ENCODE measurements at places on chromosomes 2 and 18.

- no peak for DNase-seq
These were observed 70.1 kb upstream of the STPG4 start for GRCh38 chr2:47225061-47225783.

DNA sequence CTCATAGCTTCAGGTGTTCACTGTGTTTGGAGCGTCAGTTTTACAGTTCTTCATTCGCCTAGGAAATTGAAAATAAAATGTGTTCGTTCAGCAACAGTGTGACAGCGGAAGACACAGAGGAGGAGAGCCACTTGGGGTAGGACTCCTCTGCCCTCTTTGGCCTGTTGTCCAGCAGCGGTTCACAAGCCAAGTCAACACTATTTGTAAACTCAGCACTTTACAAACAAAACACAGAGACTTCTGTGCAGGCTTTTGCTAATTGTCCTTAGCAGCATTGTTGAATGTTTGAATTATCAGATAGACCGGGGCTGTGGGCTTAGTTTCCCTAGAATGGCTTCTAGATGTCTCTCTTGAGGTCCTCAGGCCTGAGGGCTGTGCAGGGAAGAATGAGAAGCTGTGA, 73.2 kb downstream of the TNFRSF11A start:
- no peak for DNase-seq

DNA sequence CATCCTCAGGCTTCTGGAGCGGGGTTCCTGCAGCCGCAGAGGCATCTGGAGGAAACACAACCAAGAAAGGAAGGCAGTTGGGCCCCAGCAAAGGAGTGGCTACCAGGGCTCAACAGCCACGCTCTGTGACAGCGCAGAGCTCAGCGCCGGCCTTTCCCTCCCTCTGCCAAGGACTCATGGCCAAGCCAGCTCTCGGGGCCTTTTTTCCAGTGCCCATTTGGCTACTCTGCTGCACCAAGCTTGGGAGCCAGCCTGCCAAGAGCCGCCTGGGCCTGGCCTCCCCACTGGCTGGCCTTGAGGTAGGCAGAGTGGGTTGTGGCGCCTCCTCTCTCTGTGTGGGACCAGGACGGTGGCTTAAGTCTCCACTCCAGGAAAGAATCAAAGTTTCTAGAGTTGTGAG, 7.2 kb upstream of the CCDC74A start:
- peak; percentile 8 for DNase-seq

- DNase-seq: no peak
These were observed 162.3 kb upstream of the ZSWIM2 start for GRCh38 chr2:187011206-187011832.

- DNase-seq: no peak
These were observed 26.7 kb downstream of the XDH start for GRCh38 chr2:31387850-31388249.

GRCh38 chr2:174892546-174892945, 112.6 kb downstream of the CHN1 start:
- DNase-seq: no peak

DNA sequence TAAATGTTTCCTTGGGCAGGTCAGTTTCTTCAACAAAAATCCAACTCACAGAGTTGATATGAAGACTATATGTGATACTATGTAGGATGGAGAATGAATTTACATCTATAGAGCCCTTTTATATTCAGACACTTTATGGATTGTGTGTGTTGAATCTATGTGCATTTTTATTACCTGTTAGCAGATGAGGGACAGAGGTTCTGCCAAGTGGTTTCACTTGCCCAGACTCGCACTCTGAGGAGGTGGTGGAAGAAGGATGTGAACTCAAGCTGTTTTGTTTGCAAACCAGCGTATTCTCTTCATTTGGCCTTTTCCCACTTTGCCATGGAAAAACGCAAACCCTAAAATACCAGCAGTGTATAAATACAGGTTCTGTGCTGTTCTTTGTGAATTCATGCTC, 237.6 kb downstream of the TDRD15 start:
- no peak for DNase-seq

DNA sequence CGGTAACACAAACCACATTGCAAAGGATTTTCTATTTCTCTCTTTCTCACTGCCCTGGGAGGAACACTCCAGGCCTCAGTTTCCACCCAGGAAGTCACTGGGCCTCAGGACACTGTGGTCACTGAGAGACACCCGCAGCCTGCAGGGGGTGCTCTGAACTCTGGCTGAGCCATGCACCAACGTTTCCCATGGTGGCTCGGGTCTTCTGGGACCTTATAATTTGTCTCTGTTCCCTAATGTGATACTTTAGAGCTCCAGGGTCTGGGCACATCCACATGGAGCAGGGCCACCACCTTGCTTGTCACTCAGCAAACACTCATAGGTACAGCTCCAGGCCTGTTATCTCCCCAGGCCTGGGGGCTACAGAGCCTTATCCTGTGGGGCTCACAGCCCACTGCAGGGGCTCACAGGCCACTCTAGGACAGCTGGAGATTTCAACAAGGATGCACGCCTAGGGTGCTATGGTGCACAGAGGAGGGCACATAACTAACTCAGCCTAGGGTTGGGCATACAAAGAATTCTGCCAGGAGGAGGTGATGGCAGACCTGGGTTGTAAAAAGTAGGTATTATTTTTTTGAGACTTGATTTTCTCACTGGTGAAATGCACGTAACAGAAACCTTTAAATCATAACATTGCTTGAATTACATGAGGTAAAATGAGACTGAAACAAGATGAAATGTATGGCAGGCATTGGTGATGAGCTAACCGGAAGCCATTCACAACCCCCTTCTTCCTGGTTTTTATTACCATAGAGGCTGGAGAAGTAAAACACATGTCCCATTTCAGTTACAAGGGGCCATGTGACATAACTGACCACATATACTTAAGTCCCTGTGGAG, 3.0 kb upstream of the HS1BP3 start:
- no peak for DNase-seq

- no peak for DNase-seq
These were observed 17.7 kb upstream of the ACTR3 start for GRCh38 chr2:113872201-113872600.

DNA sequence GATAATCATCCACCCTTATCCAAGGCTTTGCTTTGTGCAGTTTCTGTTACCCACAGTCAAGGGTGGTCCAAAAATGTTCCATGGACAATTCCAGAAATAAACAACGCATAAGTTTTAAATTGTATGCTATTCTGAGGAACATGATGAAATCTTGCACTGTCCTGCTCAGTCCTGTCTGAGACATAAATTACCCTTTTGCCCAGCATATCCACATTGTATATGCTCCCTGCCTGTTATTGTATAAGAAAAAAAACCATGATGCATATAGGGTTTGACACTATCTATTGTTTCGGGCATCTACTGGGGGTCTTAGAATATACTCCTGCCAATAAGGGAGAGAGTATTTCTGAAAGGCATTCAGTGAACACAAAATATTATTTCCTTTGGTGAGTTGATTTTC, 24.0 kb downstream of the LRRTM1 start:
- DNase-seq: no peak

- DNase-seq: no peak
These were observed 263.2 kb downstream of the MEIS1 start for GRCh38 chr2:66698091-66698490.

DNA sequence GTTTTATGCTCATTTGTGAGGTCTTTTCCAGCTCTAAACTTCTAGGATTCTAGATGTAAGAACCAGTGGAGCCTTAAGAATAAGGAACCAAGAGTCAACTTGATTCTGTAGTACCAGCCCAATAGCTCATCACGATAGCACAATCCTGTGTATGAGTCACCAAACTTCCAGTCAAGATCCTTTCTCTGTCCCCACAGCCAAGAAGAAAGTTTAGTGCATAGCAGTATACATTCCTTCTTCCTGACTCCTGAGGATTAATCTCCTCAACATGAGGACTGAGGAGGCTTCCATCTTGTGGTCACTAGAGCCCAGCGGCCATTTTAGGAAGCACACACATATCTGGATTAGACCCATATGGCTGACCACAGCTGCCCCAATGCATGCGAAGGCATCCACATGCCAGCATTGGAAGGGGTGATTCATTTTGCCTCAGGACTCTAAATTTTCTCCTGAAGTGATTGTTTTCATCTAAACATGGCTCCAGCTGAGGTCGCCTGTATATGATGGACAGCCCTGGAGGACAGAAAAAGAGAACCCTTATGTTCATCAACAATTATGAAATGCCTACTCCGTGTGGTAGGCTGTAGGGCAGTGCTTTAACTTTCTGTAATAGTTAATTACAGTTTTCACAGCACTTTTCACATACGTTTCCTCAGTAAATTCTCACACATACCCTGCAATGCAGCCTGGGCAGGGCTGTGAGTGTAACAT, 53.5 kb downstream of the RASGRP3 start:
- DNase-seq: no peak

DNA sequence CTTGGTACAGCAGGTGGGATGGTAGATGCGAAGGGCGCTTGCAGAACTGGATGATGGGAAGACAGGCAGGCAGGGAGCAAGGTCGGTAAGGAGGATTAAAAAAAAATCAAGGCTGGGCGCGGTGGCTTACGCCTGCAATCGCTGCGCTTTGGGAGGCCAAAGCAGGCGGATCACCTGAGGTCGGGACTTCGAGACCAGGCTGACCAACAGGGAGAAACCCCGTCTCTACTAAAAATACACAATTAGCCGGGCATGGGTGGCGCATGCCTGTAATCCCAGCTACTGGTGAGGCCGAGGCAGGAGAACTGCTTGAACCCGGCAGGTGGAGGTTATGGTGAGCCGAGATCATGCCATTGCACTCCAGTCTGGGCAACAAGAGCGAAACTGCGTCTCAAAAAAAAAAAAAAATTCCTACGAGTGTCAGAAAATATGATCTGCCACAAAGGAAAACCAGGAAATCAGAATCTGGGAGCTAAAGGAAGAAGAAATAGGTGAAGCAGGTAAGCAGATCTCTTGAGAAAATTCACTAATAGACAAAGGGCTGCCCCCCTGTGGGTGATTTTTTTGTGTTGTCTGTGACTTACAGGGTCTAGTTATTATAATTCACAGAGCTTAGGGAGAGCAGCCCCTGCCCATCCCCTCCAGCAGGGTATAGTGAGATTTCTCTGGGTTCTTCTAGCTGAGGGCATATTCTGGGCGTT, 46.2 kb downstream of the C2orf42 start:
- DNase-seq: no peak

DNA sequence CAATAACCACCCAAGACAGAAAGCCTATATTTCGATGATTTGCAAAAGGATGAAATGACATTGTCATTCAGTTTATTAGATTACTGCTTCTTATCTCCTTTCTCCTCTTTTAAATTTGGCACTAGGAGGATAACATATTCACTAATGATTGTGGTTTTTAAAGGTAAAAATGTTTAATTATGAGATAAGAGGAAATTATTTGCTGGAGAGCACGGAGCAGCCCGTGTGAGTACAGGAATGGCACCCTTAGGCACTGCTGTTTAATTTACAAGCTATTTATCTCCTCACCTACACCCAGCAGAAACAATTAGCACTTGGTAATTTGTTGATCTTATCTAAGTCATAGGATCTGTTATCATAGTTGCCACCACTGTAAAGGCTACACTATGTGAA, 87.4 kb upstream of the SP3 start:
- DNase-seq: no peak

DNA sequence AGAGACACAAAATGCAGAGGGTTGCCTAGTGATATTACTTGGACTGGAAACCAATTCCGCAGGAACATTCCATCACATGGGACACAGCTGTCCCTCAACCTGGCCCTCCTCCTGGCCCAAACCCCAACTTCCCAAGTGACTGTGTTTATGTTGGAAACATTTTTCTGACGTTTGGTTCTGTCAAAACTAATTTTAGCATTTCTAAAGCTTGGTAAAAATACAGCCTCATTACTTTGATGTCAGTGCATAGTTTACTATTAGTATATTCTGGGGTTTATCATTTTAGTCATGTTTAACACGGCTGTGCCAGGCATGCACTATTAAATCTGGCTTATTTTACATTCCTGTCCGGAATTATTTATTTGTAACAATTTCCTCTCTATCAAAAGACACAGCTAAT, 69.9 kb downstream of the GLI2 start:
- no peak for DNase-seq

GRCh38 chr2:101047774-101048173, 45.7 kb downstream of the RPL31 start:
- DNase-seq: no peak

GRCh38 chr2:142037744-142038143, 93.1 kb downstream of the LRP1B start:
- DNase-seq: peak; percentile 11

GRCh38 chr2:167874812-167875211, 372.6 kb downstream of the STK39 start:
- no peak for DNase-seq

Data from midbrain (tissue), 1 donor.